ENCODE measurements at places on chromosomes 16 and 17. TPM values are rescaled to one million over a fixed set of nuclear protein-coding genes. Genes with fewer than 3 reads are reported as not detected.

Gene ADGRG1
- 66.9 TPM for total RNA-seq

Gene DLX3
- 0.69 TPM for total RNA-seq

Gene SLC5A2
- total RNA-seq, result 3.1 TPM

Gene RAPGEFL1
- 10.2 TPM for total RNA-seq

Gene ABCA8
- total RNA-seq, result 34.0 TPM

Gene TBC1D16
- 21.7 TPM for total RNA-seq

Gene EIF3C
- total RNA-seq, result 507 TPM

Gene LGALS9B
- total RNA-seq, result not detected

Gene DOC2B
- 13.7 TPM for total RNA-seq

Gene KRTAP1-1
- not detected for total RNA-seq

Gene NKD1
- 47.2 TPM for total RNA-seq

Gene C16orf46
- total RNA-seq, result 1.5 TPM

Gene PSMD7
- 59.7 TPM for total RNA-seq

Gene EEF2K
- total RNA-seq, result 34.9 TPM

Gene PYY
- total RNA-seq, result not detected

Gene SLFN12
- 12.4 TPM for total RNA-seq

Gene TBC1D3I
- total RNA-seq, result 0.72 TPM

Gene MKS1
- total RNA-seq, result 15.9 TPM

Gene ZG16B
- total RNA-seq, result not detected

Gene ACSM5
- 4.5 TPM for total RNA-seq

Gene ABCC6
- total RNA-seq, result 42.5 TPM

Gene FBXW10B
- 1.4 TPM for total RNA-seq

Gene TMEM92
- 11.3 TPM for total RNA-seq

Gene ZG16
- total RNA-seq, result not detected

Gene KCNG4
- not detected for total RNA-seq

Gene GSG1L2
- not detected for total RNA-seq

Gene TNFRSF17
- total RNA-seq, result 0.41 TPM

Gene ZNF624
- 5.6 TPM for total RNA-seq

Gene FOXJ1
- 2.9 TPM for total RNA-seq

Gene SMTNL2
- 2.7 TPM for total RNA-seq

Gene NACA2
- total RNA-seq, result not detected

Gene SMYD4
- total RNA-seq, result 17.8 TPM

Gene HOXB6
- 4.9 TPM for total RNA-seq

Gene TPSG1
- total RNA-seq, result 2.3 TPM

Gene KCTD5
- 23.8 TPM for total RNA-seq

Gene BRIP1
- 0.26 TPM for total RNA-seq

Gene CES1
- total RNA-seq, result 293 TPM

Gene CCR7
- total RNA-seq, result 1.1 TPM
